ENCODE measurements at places on chromosomes 5 and 9.

GRCh38 chr5:124642151-124642550, 104.3 kb downstream of the ZNF608 start:
- no peak for ATAC-seq

DNA sequence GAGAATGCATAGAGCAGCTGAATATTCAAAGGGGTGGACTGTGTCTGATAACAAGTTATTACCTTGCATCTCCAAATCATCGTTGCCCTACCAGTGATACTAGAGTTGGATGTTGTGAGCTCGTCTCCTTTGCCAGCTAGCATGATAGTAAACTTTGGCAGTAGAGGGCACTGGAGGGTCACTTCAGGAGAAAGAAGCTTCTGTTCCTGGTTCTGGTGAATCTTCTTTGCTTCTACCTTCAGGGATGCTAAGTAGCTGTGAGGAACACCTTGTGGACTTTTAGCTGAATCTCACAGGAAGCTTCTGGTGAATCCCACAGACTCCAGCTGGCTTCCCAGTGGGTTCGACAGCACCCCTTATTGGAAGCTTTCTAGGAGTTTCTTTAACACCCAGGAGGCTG, 626.6 kb upstream of the SGCD start:
- ATAC-seq = no peak

GRCh38 chr5:50691399-50692016, 25.1 kb downstream of the PARP8 start:
- ATAC-seq = peak; percentile 70

DNA sequence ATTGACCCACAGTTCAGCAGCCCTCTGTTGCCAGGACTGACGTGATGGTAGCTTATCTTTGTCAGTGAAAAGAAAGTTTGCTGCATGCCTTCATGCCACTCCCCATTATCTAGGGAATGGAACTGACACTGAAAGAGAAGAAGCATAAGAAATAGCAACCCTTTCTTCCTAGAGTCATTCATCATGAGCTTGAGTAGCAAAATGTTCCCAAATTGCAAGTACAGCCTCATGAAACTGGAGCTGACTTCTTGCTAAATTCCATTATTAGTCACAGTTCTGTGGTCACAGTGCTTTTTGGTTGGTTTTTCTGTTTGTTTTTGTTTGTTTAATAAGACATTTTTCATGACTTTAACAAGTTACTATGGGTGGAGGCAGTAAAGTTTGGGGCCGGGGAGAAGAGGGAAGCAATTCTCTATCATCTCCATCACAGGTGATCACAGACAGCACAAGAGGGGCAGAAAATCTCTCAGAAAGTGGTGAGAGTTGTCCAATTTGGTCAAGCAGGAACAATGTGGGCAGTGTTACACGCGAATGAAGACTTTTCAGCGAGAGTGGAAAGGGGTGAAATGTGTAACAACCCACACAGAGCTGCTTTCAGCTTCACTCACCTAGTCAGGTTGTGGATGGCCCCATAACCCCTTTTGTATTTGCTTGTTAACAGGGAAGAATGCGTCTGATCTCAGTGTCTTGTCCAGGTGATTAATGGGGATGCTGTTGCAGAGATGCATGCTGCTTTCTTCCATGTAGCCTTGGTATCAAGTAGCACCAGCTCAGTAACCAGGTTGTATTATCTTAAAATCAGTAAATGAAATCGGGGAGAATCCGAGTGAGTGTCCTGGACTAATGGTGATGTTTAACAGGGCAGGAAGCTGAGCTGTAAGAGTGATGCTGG, 440.4 kb downstream of the DMRT2 start:
- peak; percentile 79 for ATAC-seq

DNA sequence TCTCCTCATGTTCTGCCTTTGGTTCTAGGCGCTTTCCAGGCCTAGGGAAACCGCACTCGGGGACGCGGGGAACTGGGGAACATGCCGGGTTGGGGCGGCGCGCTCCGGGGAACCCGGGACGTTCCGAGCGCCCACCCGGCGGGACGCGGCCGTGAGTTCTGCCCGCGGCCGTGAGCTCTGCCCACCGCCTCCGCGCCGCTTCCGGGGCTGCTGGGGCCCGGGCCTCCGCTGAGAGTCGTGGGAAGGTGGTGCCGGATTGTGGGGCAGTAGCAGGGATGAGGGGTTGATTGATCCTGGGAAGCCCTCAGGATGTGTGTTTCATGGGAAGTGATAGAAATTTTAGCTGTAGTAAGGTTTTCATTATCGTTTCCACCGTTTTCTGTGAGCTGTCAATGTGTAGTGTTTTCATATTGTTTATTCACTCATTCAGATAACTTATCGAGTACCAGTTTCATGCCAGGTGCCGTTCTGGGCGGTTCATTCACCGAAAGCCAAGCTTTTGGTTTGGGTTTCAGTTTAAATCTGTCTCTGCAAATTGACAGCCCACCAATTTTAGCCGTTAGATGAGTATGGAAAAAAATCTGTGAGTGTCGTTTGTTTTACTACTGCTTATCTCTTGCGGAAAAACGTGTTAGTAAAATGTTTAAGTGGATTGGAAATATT, 657 bp downstream of the MTRR start:
- peak; percentile 32 for ATAC-seq

- ATAC-seq = no peak
Observed at GRCh38 chr9:81113453-81114124, 575.8 kb downstream of the TLE1 start.

- ATAC-seq = peak; percentile 55
Observed at GRCh38 chr5:145936401-145937131, at the start of gene SH3RF2. SH3RF2 (plus strand) TSS chr5:145936578; CDS start chr5:145937929, 1,351 bp downstream.

GRCh38 chr9:133944746-133945135, 47.4 kb downstream of the VAV2 start:
- no peak for ATAC-seq

Data from activated T-helper 17 cell treated with anti-CD3 and anti-CD28 coated beads, Interleukin-2, amount 50 U/mL, for 72 hours (primary cell).